Activated T-helper 17 cell treated with anti-CD3 and anti-CD28 coated beads, Interleukin-2, amount 50 U/mL, for 72 hours (primary cell): ENCODE measurements at places on chromosomes 1 and 21. TPM values are rescaled to one million over a fixed set of nuclear protein-coding genes. Genes with fewer than 3 reads are reported as not detected.

Gene LRRC39
- total RNA-seq = 1.0 TPM

Gene SH2D1B
- total RNA-seq = not detected

Gene TRIM67
- not detected for total RNA-seq

Gene SPATA17
- not detected for total RNA-seq

Gene KIAA0040
- total RNA-seq = 34.8 TPM

Gene ST6GALNAC5
- total RNA-seq = not detected
